ENCODE measurements at places on chromosomes 12 and 14. TPM values are rescaled to one million over a fixed set of nuclear protein-coding genes. Genes with fewer than 3 reads are reported as not detected.

The LUM gene
- 1,118 TPM for total RNA-seq

The KRT75 gene
- total RNA-seq = not detected

The ATP2B1 gene
- total RNA-seq = 27.9 TPM

The FSCB gene
- total RNA-seq = not detected

The AQP6 gene
- 0.13 TPM for total RNA-seq

The PLEK2 gene
- 2.2 TPM for total RNA-seq

The GLIPR1L1 gene
- total RNA-seq = not detected

The PMCH gene
- total RNA-seq = not detected

The APOF gene
- not detected for total RNA-seq

The BCL2L14 gene
- total RNA-seq = 0.06 TPM

The MMAB gene
- 41.5 TPM for total RNA-seq

The KLRC3 gene
- total RNA-seq = not detected

The SLC38A2 gene
- 816 TPM for total RNA-seq

The OAS3 gene
- 5.0 TPM for total RNA-seq

The DENR gene
- 35.9 TPM for total RNA-seq

The NXPH4 gene
- total RNA-seq = 1.2 TPM

The ZFHX2 gene
- total RNA-seq = 0.06 TPM

The FKBP3 gene
- total RNA-seq = 23.5 TPM

The MORN3 gene
- total RNA-seq = 1.5 TPM

The SRRM4 gene
- not detected for total RNA-seq

The CPM gene
- 7.9 TPM for total RNA-seq

The LLPH gene
- total RNA-seq = 5.9 TPM

The RSRC2 gene
- 58.2 TPM for total RNA-seq

The PLBD1 gene
- total RNA-seq = 2.1 TPM

The MDM1 gene
- 10.0 TPM for total RNA-seq

The TSPAN19 gene
- total RNA-seq = not detected

The SCNN1A gene
- total RNA-seq = not detected

The PRPH gene
- 0.92 TPM for total RNA-seq

The MTRFR gene
- total RNA-seq = 10.8 TPM

The FAM181A gene
- not detected for total RNA-seq

The IQSEC3 gene
- under 0.01 TPM for total RNA-seq

The KCNMB4 gene
- 0.26 TPM for total RNA-seq

The PRH2 gene
- total RNA-seq = not detected

The BATF gene
- 1.8 TPM for total RNA-seq

The PARPBP gene
- 7.2 TPM for total RNA-seq

The DEPDC4 gene
- 0.75 TPM for total RNA-seq

The IFNG-AS1 gene
- 0.26 TPM for total RNA-seq

The DHRS1 gene
- 14.5 TPM for total RNA-seq

The AMDHD1 gene
- total RNA-seq = 0.06 TPM

The INHBE gene
- not detected for total RNA-seq

The PCED1B gene
- 0.66 TPM for total RNA-seq

The DBX2 gene
- total RNA-seq = not detected

The B4GALNT3 gene
- under 0.01 TPM for total RNA-seq

The PLEKHH1 gene
- total RNA-seq = 0.26 TPM

The ADAM20 gene
- total RNA-seq = 1.7 TPM

The CMKLR1 gene
- total RNA-seq = 6.5 TPM

The BEST3 gene
- total RNA-seq = under 0.01 TPM

The LBHD2 gene
- not detected for total RNA-seq

The DPY19L2 gene
- 2.0 TPM for total RNA-seq

The FERMT2 gene
- total RNA-seq = 149 TPM

Data from aortic smooth muscle cell (primary cell).